Stimulated activated CD4-positive, alpha-beta T cell treated with anti-CD3 and anti-CD28 coated beads, Interleukin-2, amount 100 ng/mL, for 48 hours (primary cell): ENCODE measurements at places on chromosomes 1 and 21.

DNA sequence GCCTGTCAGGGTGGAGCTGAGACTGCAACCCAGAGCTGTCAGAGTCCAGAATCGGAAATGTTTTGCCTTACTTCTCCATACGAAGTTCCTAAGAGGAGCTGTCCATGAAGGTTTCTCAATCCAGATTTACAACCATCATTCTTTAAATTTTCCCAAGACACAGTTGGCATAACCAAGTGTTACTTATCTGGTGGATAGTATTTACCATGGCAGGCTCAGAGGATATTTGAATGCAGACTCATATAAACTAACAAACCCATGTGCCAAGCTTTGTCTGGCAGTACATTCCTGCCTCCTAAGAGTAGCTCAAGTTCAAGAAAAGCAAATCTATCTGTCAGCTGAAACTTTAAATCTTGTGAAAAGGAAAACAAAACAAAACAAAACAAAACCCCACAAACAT lies 267.9 kb downstream of the ZNF326 start:
- no peak for DNase-seq

DNA sequence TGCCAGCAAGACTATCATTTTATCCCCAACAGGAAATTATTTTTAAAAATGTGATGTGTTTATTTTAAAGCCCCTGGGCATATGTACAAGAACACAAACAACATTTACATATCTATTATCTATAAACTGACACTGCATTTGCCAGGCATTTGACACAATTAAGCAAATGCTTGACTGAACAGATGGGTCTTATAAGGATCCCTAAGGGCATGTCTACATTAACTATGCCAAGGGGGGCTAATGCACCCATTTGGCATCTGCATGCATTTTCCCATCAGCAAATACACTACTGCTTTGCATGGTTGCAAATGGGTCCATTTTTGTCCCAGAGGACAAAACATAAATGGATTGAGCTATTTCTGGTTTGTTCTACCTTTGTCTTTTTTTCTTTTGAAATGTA lies 884.8 kb upstream of the B3GALT2 start:
- no peak for DNase-seq

DNA sequence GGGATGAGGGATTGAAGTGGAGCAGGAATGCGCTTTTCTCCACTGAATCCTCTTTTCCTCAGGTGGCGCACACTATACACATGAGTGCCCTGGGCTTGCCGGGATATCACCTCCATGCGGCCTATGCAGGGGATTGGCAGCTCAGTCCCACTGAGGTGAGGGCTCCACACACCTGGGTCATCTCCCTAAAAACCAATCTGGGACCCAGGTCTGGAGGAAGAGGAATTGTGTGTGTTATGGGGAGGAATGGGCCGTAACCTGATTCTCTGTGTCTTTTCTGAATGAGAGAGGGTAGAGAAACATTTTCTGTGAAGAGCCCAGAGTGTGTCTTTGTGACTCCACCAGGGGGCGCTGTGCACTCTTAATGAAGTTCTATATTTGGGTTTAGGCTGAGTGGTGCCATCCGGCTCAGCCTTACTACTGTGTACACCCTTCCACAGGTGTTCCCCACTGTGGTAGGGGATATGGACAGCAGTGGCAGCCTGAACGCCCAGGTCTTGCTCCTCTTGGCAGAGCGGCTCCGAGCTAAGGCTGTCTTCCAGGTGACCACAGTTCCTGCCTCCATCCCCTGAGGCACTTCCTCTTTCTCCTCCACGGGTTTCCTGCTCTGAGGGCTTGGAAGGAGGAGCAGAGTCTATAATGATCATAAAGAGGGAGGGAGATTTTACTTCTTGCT lies 1.5 kb downstream of the TOMM40L start:
- DNase-seq: peak; percentile 95

DNA sequence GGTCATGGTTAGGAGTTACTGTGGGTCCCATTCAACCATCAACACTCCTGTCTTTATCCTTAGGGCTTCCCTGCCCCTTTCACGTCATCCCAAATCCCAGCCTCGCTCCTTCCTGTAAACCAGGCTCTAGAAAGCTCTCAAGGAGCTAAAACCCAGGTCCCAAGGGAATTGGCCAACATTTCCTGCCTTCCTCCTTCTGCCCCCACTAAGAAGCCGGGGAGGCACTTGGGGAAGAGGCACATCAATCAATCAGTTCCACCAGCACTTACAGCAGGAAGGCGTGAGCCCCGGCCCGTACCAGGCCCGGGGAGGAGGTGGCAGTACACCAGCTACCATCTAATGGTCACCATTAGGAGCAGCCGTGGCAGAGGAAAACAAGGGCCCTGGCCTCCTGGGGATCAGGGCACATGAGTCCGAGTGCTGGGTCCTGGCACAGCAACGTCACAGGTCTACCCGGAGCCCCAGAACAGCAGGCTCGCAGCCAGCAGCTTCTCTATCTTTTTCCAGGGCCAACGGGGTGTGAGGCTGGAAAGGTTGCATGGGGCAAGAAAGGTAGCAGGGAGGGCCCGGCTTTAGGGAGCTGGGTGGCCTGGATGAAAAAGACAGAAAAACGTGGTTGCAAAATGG lies 108.6 kb downstream of the CASZ1 start:
- no peak for DNase-seq

GRCh38 chr1:203480525-203481084 lies 5.0 kb downstream of the PRELP start:
- peak; percentile 34 for DNase-seq

DNA sequence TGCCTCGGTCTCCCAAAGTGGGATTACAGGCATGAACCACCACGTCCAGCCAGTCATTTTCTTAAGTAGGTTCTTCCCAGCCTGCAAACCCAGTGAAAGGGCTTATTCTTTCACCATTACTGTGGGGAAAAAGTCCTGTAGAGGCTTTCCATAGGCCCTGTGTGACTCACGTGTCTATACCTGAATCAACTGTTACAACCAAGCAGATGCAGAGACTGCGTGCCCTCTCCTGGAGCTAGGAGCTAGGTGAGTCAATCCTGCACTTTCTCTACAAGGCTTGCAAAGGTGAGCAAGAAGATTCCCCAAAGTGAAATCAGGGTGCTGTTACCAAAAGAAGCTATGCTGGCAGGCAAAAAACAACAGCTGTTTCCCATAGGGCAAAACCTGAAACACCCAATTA lies 13.8 kb upstream of the MPZL1 start:
- no peak for DNase-seq

- no peak for DNase-seq
These were observed 26.4 kb downstream of the ABCA4 start for GRCh38 chr1:94094469-94095111.

DNA sequence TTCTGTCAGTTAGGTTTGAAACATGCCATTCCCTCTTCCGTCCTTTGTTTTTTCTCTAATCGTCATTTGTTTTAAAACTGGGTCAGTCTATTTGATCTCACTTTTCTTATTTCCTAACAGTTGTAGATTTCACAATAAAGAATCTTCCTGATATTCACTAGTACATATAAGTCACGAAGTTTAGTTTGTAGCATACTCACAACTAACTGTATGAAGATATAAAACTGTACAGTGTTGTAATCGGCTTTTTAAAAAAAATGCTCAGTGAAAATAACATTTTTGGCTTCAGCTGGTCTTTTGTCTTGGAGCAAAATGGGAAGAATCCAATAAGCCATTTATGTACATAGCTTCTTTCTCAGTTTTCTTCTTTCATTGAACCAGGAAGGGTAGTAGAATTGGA lies 78.3 kb downstream of the NCAM2 start:
- DNase-seq: no peak

DNA sequence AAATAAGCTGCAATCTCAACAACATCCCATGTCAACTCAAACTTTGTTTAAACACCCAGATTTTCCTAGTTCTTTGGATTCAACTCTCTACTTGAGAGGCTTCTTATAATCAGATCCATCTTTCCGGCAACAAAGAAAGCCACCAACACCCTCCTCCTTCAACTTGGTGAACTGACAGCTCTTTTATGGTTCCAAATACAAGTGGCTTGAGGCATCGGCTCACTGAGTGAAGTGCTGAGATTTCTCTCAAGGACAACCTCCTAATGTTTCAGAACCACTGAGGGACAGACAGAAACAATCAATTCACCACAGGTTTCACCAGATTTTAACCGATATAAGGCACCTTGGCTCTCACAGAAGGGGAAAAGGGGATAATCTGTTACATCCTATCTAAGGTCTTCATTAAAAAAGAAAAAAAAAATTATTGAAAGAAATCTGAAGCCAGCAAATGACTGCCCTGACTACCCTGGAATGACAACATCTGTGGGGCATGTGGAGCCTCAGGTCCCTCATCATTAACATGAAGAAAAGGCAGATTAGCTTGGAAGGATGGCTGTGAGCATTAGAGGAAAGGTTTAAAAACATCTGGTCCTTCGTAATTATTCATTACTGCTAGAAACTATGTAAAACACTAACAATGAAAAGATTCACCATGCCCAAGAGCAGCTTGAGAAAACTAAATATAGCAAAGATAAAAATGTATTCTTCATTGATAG lies 50.9 kb downstream of the PTPN14 start:
- DNase-seq: no peak

DNA sequence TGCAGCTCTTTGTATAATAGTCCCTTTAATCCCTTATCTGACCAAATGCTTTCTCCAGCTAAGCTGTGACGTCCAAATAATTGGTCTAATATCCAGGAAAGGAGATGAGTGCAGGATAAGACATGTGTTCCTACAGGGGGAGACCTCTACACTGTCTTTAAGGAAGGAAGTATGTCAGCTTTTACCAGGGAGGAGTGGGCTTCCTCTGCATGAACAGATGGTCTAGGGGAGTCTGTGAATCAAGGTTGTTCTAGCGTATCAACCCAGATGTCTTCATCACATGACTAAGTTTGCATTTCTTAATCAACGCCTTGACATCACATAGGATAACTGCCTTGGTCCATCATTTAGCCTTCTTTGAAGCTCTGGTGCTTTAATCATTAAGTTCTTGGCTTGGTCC lies 528.2 kb downstream of the MRPL39 start:
- no peak for DNase-seq

- no peak for DNase-seq
These were observed 14.6 kb upstream of the TAS1R2 start for GRCh38 chr1:18874036-18874435.

DNA sequence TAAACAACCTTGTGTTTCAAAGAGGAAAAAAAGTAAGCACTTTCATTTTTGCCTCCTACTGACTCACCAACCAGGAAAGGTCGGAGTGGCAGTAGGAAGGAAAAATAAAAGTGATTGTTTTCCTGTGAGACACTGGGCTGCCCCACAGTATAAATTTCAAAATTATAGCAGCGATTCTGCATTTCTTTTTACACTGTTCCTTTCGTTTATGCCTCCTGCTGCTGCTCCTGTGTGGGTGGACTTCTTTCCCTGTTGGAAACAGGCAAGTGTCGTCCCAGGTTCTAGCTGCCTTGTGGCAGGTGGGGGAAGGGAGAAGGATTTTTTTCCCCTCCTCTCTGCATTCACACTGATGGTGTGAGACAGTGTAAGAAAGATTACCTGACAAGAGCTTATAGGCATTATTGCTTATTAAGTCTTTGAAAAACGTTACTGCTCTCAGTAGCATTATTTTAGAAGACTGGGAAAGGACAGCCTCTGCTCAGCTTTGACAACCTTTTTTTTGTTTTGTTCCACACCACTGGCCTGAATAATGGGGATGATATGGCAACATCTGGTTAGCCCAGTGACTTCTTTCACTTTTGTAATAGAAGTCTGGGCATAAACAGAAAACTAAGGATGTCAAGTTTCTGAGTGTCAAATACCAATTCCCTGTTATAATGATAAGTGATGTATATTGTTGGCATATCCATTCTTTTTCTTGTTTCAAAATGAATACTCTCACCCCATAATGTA lies 77.9 kb downstream of the NEK7 start:
- no peak for DNase-seq

- DNase-seq: no peak
These were observed 363.6 kb downstream of the PLPP3 start for GRCh38 chr1:56215771-56216170.

GRCh38 chr1:216777148-216777547 lies 53.9 kb upstream of the ESRRG start:
- no peak for DNase-seq

GRCh38 chr21:45466330-45467220 lies 61.6 kb downstream of the COL18A1 start:
- DNase-seq: no peak

DNA sequence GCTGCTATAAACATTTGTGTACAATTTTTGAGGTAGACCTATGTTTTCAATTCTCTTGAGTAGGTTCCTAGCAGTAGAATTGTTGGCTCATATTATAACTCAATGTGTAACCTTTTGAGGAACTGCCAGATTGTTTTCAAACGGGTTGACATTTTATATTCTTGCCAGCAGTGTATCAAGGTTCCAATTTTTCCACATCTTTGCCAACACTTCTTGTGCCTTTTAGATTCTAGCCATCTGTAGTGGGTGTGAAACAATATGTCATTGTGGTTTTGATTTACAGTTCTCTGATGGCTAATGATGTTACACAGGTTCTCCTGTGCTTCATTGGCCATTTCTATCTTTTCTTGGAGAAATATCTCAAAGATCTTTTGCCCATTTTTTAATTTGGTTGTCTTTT lies 36.4 kb downstream of the MAP3K7CL start:
- DNase-seq: no peak

- DNase-seq: no peak
These were observed 94.1 kb downstream of the ERG start for GRCh38 chr21:38404177-38404576.

GRCh38 chr1:206631085-206631509 lies 4.2 kb upstream of the DYRK3 start:
- no peak for DNase-seq

DNA sequence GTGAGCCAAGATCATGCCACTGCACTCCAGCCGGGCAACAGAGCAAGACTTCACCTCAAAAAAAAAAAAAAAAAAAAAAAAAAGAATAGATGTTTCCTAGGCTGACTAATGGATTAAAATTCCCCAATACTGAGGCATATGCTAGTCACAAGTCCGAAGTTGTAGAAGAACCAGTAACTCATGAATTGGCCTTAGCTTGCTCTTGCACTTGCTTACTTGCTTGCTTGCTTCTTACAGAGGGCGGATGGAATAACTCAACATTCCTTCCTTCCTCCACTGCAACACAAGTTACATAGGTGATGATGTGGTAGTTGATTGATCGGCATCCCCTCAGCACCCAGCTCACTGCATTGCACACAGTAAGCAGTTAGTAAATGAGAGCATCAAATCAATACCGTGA lies 2.8 kb upstream of the TARS2 start:
- DNase-seq: no peak

GRCh38 chr1:19559641-19560040 lies 74.3 kb upstream of the CAPZB start:
- no peak for DNase-seq

DNA sequence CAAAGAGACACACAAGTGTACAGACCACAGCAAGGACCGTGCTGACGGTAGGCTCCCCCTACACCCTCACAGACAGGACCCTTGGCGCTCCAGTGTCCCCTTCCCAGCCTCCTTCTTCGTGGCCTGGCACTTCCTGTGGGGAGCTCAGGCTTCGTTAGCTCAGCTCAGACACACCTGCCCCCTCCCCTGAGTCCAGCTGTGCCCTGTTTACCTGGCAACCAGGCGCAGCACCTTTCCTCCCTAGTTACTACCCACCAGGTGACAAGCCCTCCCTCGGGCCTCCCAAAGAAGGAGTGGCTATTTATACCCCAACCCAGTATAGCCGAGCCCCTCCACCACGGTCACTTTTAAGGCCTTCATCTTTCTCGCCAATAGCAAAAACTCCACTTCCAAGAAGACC lies 4.7 kb downstream of the CELF3 start:
- DNase-seq: no peak
